Renal cortical epithelial cell (primary cell): ENCODE measurements at places on chromosomes 16 and 17.

- no peak for DNase-seq
Measured at GRCh38 chr17:68349157-68349556, 57.9 kb downstream of the ARSG start.

DNA sequence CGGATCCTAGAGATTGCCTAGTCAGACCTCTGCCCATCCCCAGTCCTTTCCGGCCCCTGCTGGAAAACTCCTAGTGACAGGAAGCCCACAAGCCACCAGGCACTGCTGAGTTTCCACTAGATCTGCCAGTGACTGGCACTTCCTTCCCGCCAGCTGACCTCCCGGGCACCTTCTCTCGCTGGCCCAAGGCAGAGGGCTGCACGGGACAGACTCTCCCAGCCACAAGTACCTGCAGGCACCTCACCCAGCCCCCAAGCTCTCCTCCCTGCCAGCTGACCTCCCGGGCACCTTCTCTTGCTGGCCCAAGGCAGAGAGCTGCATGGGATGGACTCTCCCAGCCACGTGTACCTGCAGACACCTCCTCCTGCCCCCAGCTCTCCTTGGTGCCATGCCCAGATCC, 66.3 kb upstream of the DOC2B start:
- DNase-seq, result peak; percentile 15

- DNase-seq, result no peak
Measured at GRCh38 chr17:32120716-32121115, 21.6 kb upstream of the RHOT1 start.

GRCh38 chr16:57299009-57299718, 14.7 kb upstream of the PLLP start:
- peak; percentile 74 for DNase-seq

DNA sequence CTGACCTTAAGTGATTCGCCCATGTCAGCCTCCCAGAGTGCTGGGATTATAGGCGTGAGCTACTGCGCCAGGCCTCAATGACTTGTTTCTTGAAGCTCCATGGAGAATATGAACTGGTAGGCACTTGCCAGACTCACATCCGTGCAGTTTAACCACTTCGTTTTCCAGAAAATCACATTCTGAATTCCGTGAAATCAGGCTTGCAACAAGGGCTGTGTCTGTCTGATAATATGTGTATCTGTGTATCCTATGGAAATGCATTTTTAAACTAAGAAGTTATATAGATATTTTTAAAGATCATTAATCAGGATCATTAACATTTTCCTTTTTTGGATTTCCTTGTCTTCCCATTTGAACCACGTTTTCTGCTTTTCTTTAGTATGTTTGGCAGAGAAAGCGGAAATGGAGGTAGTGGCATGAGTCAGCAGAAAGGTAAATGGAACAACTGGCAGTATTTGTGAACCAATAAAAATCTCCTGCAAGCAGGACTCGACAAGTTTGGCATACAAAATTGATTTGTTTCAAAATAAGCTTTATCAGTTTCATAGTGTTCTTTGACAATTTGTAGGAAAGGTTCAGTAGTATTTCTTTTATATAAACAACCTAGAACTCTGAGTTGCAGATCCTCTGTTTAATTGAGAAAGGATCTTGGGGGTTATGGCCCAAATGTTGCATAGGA, 33.0 kb downstream of the USP10 start:
- DNase-seq, result peak; percentile 53

DNA sequence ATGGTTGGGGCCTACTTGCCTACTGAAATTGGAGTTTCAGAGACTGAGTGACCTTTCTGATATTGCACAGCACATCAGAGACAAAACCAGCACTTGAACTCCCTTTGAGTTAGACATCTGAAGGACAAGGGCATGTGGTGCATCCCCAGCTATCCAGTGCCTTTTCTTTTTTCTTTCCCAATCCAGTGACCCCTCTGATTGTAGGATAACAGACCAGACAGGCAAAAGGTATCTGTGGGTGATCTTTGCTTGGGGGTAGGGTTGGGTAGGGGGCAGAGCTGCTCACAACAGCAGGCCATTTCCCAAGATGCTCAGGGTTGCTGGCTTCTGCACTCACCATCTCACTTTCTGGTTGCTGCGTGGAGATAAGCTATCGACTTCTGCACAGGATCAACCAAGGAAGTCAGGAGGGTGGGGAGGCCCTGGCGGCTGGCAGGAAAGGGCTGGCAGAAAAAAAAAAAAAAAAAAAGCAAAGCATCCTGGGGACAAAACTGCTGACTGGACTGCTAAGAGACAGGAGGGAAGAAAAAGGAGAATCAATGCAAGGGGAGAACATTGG, 42.2 kb downstream of the HOXB1 start:
- no peak for DNase-seq

- DNase-seq, result peak; percentile 97
Measured at GRCh38 chr17:16313139-16314090, 39.9 kb downstream of the CENPV start.

- DNase-seq, result no peak
Measured at GRCh38 chr17:15122857-15123256, 142.3 kb downstream of the PMP22 start.

DNA sequence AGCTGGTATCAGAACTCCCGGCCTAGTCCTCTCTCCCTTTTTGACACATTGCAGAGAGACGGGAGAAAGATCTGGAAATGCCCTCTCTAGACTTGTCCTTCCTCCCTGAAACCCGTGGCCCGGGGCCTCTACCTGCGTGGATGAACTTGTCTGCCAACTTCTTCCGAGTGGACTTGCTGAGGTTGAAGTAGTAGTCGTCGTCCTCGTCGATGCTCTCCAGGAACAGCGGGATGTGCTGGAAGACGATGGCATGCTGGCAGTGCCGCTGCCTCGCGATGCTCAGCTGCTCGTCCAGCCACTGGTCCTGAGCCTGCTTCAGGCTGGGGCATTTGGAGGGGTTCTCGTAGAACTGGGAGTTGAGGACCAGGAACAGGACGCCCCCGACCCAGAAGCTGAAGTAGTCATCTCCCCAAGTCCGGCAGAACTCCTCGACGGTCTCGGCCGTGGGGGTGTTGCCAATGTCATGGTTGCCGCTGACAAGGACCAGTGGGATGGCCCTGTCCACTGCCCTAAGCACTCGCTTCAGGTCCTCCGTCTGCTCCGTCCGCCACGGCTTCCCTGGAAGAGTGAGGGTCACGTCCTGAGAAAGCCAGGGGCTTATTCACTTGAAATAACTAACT, 99.1 kb downstream of the CPPED1 start:
- no peak for DNase-seq

DNA sequence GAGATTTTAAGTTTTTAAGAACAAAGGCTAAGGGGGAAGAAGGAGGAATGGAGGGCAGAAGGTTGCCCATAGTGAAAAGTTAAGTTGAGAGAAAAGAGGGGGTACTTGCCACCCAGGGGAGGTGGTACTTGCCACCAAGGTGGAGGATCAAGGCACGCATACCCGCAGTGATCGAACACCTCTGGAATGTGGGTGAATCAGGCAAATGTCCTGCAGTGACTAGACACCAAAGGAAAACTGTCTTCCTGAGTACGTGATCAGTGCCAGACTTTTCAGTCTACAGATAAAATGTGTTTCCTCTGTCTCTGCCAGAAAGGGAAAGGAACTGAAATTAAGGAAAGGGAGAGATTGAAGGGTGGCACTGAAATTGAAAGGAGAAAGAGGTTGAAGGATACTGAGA, 2285.3 kb downstream of the TP53TG3F start:
- peak; percentile 73 for DNase-seq

DNA sequence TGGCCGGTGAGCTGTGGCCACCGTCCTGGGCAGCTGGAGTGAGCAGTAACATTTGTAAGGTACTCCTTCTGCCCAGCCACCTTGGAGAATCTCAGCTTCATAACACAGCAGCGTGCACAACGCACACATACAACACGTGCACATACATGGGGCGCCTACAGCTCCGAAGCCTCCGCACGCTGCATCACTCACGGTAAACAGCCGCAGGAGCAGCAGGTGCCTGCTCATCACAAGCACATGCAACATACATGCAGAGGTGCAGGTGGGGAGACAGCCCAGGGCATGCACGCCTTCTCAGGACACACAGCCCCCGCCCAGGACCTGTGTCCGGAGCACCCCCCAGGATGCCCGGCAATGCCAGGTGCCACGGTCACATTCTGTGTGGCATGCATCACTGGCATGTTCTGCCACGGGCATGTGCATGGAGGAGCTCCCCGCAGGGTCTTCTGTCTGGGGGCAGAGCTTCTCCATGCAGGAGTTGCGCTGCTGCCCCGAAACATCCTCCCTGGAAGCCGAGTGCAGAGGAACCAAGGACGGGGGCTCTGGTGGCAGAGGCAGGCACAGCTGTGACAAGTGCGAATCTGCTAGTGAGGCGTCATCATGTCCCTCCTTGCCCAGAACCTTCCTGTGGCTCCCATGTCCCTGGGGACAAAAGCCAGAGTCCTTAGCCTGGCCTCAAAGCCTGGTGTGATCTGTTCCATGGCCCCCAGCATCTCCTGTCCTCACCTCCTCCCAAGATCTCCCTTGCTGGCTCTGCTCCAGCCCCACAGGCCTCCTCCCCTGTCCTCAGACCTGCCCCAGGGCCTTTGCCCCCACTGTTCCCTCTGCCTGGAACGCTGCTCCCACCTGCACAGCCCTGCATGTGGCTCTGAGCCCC, 184.0 kb upstream of the GSE1 start:
- no peak for DNase-seq

DNA sequence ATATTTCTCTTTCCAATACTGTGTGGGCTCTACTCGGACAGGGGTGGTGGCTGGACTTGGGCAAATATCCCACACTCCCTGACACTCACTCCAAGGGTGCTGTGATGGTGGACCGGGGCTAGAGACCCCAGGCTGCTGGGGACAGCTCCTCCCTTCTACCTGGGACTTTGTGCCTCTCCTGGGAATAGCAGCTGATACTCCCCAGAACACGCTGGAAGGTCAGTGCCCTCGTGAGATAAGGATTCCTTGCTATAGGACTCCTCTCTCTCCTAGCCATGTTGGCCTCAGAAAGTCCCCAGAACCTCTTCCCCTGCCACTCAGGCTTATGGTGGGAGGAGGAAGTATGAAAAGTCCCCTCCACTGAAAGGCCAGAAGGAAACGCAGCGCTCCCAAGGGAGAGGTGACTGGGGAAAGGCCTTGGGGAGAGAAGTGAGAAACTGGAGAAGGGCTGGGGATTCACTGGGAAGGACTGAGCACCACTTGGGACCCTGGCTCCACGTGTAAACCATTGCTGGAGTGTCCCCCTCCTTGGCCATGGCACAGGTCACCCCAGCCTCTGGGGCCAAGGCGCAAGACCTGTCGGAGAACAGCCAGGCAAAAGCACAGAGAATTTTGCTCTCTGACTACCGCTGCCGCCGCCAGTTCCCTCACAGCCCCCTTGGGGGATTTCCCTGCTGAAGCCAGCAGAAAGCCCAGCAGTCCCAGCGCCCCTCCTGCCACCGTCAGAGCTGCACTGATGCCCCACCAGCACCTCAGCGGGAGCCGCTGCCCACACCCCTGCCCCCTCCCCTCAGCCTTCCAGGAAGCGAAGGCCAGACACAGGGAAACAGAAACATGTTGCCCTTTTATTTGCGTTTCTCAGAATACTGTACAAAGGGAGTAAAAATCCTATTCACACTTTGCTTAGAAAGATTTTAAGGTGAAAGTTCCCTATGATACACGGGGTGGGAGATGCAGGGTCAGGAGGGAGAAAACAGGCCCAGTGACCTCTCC, 2.1 kb upstream of the GSDMB start:
- DNase-seq, result no peak

GRCh38 chr16:27515874-27516353, 33.8 kb downstream of the GTF3C1 start:
- peak; percentile 11 for DNase-seq

DNA sequence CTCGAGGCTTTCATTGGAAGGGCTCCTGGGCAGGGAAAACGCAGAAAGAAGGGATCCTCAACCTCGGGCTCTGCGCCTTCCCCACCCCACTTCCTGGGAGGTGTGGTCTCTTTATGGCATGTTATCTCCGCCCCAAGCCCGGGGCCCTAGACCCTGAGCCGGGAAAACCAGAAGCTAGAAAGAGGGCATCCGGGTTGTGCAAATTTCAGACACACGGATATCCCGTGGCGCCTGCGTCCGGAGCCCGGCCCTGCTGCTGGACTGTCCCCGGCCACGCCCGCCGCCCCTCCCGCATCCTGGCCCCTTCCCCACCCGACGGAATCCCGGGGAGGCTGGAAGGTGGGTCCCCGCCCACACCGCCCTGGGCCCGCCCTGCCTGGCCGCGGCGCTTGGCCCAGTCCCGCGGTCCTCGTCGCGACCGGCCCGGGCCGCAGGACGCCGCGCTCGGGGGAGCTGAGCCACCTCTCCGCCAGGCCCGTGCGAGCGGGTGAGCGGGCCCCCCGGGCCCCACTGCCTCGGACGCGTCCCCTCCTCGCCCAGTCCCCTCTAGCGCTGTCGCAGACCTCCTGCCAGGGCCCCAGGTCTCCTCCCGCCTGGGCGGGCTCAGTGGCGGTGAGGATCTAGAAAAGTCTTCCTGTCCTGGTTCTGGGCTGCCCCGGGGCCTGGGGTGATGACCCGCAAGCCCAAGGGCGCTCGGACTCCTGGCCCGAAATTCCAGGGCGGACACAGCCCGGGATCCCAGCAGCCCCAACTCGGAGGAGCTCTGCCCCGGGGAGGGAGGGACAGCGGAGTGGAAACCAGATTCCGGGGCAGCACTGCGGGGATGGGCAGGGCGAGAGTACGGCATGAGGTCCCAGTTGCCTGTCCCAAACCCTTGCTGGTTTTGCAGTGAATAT, at the start of gene SLC16A5:
Gene SLC16A5, plus strand, starts transcription at position 397 of the 896 bp plus-strand sequence. CDS start 5,683 bp downstream, outside the sequence.
- DNase-seq, result peak; percentile 86
